MM.1S (cell line): ENCODE measurements at places on chromosomes 12 and 14.

DNA sequence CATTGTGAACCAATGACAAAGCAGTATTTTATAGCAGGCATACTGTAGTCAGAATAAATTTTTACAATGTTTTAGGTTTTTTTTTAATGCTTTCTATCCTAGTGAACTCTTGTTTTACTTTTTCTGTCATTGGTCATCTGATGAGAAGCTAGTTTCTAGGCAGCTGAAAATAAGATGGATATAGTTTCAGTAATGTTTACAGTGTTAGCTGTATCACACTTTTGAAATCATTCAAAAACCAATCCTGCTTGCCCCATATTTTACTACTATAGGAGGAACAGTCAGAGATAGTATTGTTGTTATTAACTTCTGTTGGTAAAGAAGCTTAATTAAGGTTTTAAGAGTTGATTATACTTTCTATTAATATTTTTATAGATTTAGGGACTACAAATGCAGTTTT is 24.5 kb downstream of the USP15 start:
- H3K4me1 ChIP-seq = peaks cover 14% of the 10 kb centered on the region
- H3K36me3 ChIP-seq = no peaks in the 10 kb centered on the region
- DNase-seq = no peak
- no peak overlapping the region for H3K4me3 ChIP-seq
- no peaks in the 10 kb centered on the region for H3K27me3 ChIP-seq

DNA sequence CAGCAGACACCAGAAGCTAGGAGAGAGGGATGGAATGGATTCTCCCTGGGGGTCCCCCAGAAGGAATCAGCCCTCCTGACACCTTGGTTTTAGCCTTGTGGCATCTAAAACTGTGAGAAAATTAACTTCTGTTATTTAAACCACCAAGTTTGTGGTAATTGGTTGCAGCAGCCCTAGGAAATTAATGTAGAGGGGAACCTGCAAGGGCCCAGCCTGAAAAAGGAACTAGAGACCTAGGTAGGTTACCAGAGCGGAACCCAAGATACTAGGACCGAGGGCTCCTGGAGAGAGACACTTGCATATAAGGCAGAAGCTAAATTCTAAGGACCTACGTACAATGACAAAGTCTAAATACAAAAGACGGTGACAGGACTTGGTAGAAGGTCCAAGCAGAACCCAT is 8.1 kb upstream of the DENND5B start:
- no peaks in the 10 kb centered on the region for H3K36me3 ChIP-seq
- peaks cover 12% of the 10 kb centered on the region for H3K4me1 ChIP-seq
- no peaks in the 10 kb centered on the region for H3K27me3 ChIP-seq

GRCh38 chr12:26465419-26466097 is 270.2 kb downstream of the SSPN start:
- no peaks in the 10 kb centered on the region for H3K36me3 ChIP-seq
- H3K27ac ChIP-seq = no peak overlapping the region
- no peaks in the 10 kb centered on the region for H3K27me3 ChIP-seq
- no peak for DNase-seq

DNA sequence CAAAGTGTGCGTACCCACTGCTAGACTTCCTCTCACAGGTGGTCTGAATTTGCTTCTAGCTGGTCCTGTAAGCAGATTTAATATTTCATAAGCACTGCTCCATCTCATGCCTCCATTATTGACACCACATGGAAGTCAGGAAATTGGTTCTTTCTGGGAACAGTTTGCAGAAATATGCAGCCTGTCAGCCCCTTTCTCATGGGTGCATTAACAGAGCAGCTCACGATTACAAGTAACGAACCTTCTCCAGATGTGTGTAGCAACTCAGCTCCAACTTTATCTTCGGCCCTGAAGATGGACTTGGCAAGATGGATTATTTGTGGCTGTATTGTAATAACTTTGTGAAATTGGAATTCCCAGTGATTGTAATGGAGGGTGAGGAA is 214.5 kb upstream of the DDHD1 start:
- H3K36me3 ChIP-seq = no peaks in the 10 kb centered on the region
- no peaks in the 10 kb centered on the region for H3K4me1 ChIP-seq
- no peaks in the 10 kb centered on the region for H3K27me3 ChIP-seq

DNA sequence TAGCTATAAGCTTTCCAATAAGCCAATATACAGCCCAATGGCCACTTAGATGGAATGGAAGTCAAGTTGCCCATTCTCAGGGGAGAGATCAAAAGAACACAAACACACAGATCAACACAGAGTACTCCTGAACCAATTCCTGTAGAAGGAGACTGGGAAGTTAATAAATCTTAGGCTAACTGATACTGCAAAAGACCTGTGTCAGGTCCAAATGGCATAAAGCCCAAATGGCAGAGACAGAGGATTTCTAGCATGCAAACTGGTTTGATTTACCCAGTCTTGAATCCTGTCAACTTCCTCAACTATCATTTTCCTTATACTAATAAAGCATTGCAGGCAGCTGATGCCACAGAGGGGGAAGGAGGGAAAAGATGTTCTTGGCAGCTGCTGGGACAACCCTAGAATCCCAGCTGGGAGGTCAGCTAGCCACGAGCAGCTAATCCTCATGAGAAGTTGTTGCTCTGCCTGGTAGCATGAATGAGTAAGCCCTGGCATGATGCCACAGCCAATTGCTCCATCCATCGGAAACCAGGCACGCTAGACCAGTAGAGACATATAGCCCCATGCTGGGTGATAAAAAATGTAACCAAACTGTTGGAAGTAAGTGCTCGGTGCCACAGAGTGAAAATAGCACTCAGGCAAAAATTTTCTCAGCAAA is 26.2 kb downstream of the ANG start:
- no peaks in the 10 kb centered on the region for H3K36me3 ChIP-seq
- H3K4me1 ChIP-seq = no peaks in the 10 kb centered on the region
- H3K27ac ChIP-seq = no peak overlapping the region
- no peaks in the 10 kb centered on the region for H3K27me3 ChIP-seq

- no peak overlapping the region for H3K4me3 ChIP-seq
- H3K4me1 ChIP-seq = no peaks in the 10 kb centered on the region
- DNase-seq = no peak
- no peak overlapping the region for H3K27ac ChIP-seq
- no peaks in the 10 kb centered on the region for H3K36me3 ChIP-seq
- H3K27me3 ChIP-seq = no peaks in the 10 kb centered on the region
Measured at GRCh38 chr14:34110531-34110930, 159.7 kb upstream of the EGLN3 start.

DNA sequence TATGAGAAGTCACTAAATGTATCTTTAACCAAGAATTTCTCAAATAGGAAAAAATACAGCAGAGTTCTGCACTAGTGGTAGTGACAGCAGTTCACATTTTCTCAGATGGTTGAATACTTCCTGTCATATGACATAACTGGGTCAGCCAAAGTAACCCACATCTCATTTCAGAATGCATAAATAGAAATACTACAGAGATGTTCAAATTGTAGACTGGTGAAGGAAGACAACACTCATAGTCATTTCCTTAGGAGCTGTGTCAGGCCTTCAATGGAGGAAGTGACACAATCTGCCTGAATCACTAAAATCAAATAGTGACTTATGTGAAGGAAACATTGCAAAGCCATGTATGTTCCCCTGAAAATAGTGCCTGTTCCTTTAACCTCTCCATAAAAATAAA is 32.4 kb downstream of the FERMT2 start:
- H3K27me3 ChIP-seq = no peaks in the 10 kb centered on the region
- no peak overlapping the region for H3K4me3 ChIP-seq
- H3K4me1 ChIP-seq = peaks cover 11% of the 10 kb centered on the region
- H3K36me3 ChIP-seq = no peaks in the 10 kb centered on the region
- DNase-seq = peak; percentile 64

- no peak overlapping the region for H3K4me3 ChIP-seq
- no peak for DNase-seq
- no peak overlapping the region for H3K27ac ChIP-seq
- H3K27me3 ChIP-seq = peaks cover 26% of the 10 kb centered on the region; the same call in 1 of the 2 replicates
- no peaks in the 10 kb centered on the region for H3K36me3 ChIP-seq
Measured at GRCh38 chr12:6641131-6641530, 5.4 kb upstream of the LPAR5 start.

- H3K27ac ChIP-seq = peak within 1 kb of the TSS; percentile 72
- DNase-seq = peak; percentile 91
- H3K27me3 ChIP-seq = no peaks in the 10 kb centered on the region
- no peaks in the 10 kb centered on the region for H3K4me1 ChIP-seq
Measured at GRCh38 chr14:23034498-23035302, at the start of gene PSMB5. PSMB5 (minus strand) TSS chr14:23034900; CDS start chr14:23034881, 19 bp downstream.

DNA sequence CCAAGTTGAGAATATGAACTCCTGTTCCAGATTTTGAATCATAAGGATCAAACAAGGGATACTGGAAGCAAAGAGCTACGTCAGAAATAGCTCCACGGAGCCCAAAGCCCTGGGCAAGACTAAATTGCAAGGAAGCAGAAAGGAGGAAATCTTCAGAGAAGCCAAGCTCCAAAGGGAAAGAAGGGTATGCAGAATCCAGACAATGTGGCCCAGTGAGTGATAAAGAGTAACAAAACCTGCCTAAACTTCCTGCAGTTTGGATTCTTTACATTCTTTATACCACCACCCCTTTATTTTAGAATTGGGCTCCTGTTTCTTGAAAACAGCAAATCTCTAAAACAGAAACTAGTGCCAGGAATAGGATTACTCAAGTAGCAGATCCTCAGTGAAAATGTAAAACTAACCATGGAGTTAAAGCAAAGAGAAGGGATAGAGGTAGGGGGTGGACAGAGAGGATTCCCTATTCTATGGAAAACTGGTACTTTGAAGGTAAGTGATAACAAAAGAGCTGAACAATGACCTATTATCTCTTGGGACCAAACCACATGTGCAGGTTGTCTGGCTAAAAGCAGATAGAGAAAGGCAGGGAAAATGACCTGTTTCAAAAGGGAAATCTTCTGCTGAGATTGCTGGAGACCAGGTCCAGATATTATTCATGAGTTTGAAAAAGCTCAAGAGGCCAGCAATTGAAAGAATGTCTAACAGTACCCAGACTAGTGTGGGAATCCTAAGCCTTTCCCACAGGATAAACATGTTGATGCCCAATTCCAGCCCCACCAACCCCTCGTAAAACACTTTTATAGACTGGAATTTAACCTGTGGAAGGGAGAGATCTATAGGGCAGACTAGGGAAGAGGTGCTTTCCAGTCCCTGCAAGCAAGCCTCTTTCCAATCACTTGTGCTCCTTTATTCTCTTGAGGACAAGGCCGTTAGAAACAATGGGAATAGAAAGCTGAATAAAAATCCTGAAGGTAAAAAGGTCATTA is 24.5 kb downstream of the MBIP start:
- H3K27me3 ChIP-seq = no peaks in the 10 kb centered on the region
- H3K36me3 ChIP-seq = peaks cover 3% of the 10 kb centered on the region; the same call in 1 of the 2 replicates
- no peak overlapping the region for H3K27ac ChIP-seq
- no peak overlapping the region for H3K4me3 ChIP-seq

GRCh38 chr12:92290886-92291285 is 145.2 kb upstream of the BTG1 start:
- no peak overlapping the region for H3K27ac ChIP-seq
- H3K36me3 ChIP-seq = no peaks in the 10 kb centered on the region
- H3K4me1 ChIP-seq = no peaks in the 10 kb centered on the region
- H3K4me3 ChIP-seq = no peak overlapping the region
- DNase-seq = no peak

DNA sequence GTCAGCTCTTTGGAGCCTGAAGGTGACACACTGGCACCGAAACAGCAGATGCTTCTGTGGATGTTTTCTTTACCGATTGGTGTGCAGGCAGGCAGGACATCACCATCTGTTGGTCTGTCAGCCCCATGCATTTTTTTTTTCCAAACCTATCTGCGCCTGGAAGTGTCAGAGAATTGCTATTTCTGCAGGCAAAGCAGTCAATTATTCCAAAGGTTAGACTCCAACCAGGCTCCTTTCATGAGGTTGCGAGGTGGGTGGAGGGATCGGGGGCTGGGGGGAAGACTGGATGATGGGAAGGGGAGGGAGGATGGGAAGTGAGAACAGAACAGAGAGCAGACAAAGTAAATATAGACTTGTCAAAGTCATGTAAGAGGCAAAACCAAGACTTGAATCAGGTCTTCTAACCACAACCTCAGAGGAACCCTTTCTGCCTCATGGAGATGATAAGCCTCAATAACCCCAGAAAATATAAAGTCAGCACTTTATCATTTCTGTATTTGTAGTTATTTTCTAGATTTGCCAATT is 117.7 kb downstream of the OTOGL start:
- H3K27me3 ChIP-seq = no peaks in the 10 kb centered on the region
- DNase-seq = peak; percentile 92
- peak overlapping the region; percentile 59 for H3K4me3 ChIP-seq
- no peaks in the 10 kb centered on the region for H3K36me3 ChIP-seq

- no peaks in the 10 kb centered on the region for H3K27me3 ChIP-seq
- DNase-seq = no peak
- H3K27ac ChIP-seq = no peak overlapping the region
- H3K36me3 ChIP-seq = no peaks in the 10 kb centered on the region
- no peak overlapping the region for H3K4me3 ChIP-seq
Measured at GRCh38 chr12:25401547-25402345, 151.0 kb upstream of the KRAS start.

DNA sequence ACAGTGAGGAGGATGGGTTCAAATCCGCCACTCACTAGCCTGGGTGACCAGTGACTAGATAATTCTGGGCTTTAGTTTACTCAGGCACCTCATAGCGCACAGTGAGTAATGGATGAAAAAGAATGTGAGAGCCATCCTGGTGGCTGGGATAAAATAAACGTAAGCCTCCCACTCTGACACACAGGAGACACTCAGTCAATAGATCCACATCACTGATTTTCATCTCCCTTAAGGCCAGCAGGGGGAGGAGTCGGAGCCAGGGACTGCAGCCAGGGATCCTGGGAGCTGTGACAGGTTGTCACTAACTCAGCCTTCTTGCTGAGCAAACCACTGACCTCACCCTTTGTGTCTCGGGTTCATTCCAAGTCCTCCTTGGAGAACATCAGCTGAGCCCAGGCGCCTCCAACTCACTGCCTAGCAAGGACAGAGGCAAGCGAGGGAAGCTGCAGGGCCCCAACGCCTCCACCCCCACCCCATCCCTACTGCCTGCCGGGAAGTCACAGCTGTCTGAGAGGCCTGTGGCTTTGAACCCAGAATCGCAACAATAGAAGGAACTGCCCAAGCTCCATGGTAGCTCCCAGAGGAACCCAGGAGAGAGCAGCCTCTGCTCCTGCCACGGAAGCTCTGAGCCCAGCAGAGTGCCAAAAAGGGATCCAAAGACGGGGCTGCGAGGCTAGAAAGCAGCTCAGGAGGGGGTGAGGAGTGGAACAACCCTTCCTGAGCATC is 30.7 kb downstream of the PXN start:
- no peak for DNase-seq
- no peaks in the 10 kb centered on the region for H3K36me3 ChIP-seq
- no peak overlapping the region for H3K4me3 ChIP-seq
- H3K4me1 ChIP-seq = no peaks in the 10 kb centered on the region

DNA sequence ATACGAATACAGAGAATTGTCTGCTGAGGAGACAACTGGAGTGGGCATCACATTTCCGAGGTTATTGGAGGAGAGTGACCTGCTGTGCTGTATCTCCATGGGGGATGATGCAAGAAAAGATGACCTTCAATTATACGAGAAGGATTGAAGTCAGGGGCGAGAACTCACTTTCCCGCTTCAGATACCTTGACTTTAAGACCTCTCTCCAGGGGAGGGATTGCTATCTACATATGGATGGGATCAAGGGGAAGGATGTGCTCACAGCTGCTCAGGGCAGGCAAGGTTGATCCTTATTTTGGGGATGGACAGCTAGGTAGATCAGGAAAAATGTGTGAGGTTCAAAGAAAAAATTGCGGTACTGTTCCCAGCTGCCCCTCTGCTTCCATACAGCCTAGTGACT is 24.4 kb downstream of the NEUROD4 start:
- H3K27me3 ChIP-seq = no peaks in the 10 kb centered on the region
- H3K36me3 ChIP-seq = no peaks in the 10 kb centered on the region
- H3K4me1 ChIP-seq = no peaks in the 10 kb centered on the region
- H3K4me3 ChIP-seq = no peak overlapping the region
- DNase-seq = no peak

- H3K27me3 ChIP-seq = no peaks in the 10 kb centered on the region
- peak; percentile 34 for DNase-seq
- peaks cover 21% of the 10 kb centered on the region; the same call in 1 of the 2 replicates for H3K4me1 ChIP-seq
- no peaks in the 10 kb centered on the region for H3K36me3 ChIP-seq
- no peak overlapping the region for H3K4me3 ChIP-seq
Measured at GRCh38 chr14:106347291-106347778, 821.0 kb downstream of the TMEM121 start.
